ENCODE measurements at places on chromosomes 7 and 10.

- no peak for DNase-seq
Measured at GRCh38 chr7:142808461-142808801, 37.7 kb downstream of the PRSS2 start.

GRCh38 chr7:79453558-79454360 lies at the start of gene MAGI2:
Gene MAGI2 (minus strand): TSS chr7:79453667. CDS start chr7:79453320, 347 bp downstream.
- DNase-seq: peak; percentile 1

DNA sequence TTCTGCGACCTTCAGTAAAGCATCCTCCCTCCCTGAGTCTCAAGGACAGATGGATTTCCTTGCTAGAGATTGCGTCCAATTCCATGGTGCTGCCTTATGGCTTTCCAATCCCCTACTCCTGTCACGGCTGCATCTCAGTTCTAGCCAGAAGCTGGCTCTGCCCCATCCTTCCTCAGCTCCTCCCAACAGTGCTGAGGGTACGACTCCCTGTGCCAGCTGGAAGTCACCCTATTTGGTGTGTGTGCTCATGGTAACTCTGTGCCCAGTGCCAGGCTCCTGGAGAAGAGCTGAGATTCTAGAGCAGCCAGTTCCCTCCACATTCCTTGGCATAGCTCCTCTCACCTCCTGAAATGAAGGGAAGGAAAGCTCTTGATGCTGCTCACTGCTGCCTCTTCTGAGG lies 185.0 kb upstream of the PODXL start:
- no peak for DNase-seq

GRCh38 chr10:113151190-113151666 lies 201.2 kb downstream of the TCF7L2 start:
- no peak for DNase-seq

- no peak for DNase-seq
Measured at GRCh38 chr7:130272381-130273080, 5.9 kb downstream of the CPA2 start.

GRCh38 chr10:113960617-113961181 lies 83.0 kb upstream of the ADRB1 start:
- no peak for DNase-seq

DNA sequence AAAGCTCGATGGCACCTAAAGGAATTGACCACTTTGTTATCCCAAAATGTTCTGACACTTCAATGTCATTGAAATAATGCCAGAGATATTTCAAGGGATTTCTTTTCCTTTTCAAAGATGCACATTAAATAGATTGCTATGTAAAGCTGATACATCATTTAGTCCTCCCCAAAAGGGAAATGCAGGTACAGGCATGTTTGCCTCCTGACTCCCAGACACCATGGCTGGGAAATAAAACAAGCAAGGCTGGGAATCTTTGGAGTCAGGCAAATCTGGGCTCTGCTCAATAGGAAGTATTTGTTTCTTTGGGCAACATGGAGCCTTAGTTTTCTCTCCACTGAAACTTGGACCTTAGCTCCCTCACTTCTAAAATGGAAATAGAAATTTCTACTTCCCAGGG lies 230.8 kb upstream of the LRRTM3 start:
- DNase-seq: no peak

- DNase-seq: no peak
Measured at GRCh38 chr7:73971322-73971703, 56.7 kb upstream of the ELN start.

- DNase-seq: no peak
Measured at GRCh38 chr10:34473174-34474008, 341.7 kb downstream of the PARD3 start.

GRCh38 chr7:2260820-2261219 lies 18.8 kb downstream of the NUDT1 start:
- no peak for DNase-seq

- DNase-seq: no peak
Measured at GRCh38 chr7:12146813-12147212, 64.3 kb upstream of the TMEM106B start.

DNA sequence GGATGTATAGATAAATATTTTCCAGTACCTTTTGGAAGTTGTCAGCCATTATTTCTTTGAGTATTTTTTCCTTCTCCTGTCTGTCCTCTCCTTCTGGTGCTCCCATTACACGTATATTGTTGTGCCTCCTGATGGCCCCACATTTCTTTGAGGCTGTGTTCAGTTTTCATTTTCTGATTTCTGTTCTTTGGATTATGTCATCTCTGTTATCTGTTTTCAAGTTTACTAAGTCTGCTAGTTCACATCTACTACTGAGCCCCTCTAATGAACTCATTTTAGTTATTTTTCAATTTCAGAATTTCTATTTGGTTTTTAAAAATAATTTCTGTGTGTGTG lies 16.3 kb downstream of the RBM33 start:
- DNase-seq: no peak

DNA sequence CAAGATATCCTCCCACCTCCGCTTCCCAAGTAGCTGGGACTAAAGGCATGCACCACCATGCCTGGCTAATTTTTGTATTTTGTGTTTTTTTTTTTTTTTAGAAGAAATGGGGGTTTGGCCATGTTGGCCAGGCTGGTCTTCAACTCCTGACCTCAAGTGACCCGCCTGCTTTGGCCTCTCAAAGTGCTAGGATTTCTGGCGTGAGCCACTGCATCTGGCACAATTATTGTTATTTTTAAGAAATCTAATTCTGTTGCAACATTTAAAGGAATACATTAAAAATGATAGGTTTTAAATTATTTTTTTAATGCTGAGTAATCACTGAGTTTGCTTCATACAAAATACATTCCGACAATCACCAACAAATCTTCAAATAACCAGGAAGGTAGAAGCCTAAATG lies 178.1 kb upstream of the SEMA3E start:
- no peak for DNase-seq

GRCh38 chr10:58081353-58081752 lies 186.3 kb downstream of the IPMK start:
- no peak for DNase-seq
